ENCODE measurements at places on chromosomes 1 and 21. TPM values are rescaled to one million over a fixed set of nuclear protein-coding genes. Genes with fewer than 3 reads are reported as not detected.

OR2G6 gene
- polyA plus RNA-seq = not detected

DNA sequence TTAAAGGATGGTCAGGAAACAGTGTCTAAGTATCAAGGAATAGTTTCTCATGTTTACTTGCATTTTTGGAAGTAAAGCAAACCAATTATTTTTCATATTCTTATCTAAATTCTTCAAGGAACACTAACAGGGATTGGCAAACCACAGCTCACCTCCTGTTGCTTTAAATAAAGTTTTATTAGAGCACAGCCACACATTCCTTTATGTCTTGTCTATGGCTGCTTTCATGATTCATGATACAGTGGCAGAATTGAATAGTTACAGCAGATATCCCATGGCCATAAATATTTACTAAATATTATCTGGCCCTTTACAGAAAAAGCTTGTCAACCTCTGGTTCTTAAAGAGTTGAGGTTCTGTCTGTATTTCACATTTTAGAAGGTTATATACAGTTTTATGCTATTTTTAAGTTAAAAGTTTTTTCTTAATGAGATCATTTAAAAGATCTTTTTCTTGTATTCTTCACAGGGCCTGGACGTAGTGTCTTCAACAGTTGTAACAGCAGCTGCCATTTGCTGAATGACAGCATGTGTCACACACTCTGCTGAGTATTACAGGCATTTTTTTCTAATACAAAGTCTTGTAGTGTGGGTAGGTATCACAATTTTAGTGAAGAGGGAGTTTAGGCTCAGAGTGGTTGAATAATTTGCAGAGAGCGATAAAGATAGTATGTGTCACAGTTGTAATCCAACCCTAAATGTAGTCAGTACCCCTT is 2.6 kb downstream of the ZNF691 start:
- DNase-seq = no peak

KCNJ10 gene
- polyA plus RNA-seq = 0.28 TPM

GRCh38 chr1:26583646-26584485 is 54.3 kb downstream of the RPS6KA1 start:
- DNase-seq = no peak

- DNase-seq = no peak
Measured at GRCh38 chr21:46128106-46128932, 27.1 kb downstream of the FTCD start.

GRCh38 chr1:2523191-2523890 is 3.1 kb downstream of the PANK4 start:
- DNase-seq = no peak

IFFO2 gene
- polyA plus RNA-seq = 3.4 TPM

TGFB2 gene
- polyA plus RNA-seq = 3.8 TPM

RUNX1 gene
- polyA plus RNA-seq = 24.6 TPM

- no peak for DNase-seq
Measured at GRCh38 chr1:207744000-207744534, 7.8 kb upstream of the CD46 start.

KRTAP19-3 gene
- polyA plus RNA-seq = not detected
